ENCODE measurements at places on chromosomes 12 and 14. TPM values are rescaled to one million over a fixed set of nuclear protein-coding genes. Genes with fewer than 3 reads are reported as not detected.

Gene DAAM1
- 17.5 TPM for total RNA-seq

Gene KRT77
- total RNA-seq, result not detected

DNA sequence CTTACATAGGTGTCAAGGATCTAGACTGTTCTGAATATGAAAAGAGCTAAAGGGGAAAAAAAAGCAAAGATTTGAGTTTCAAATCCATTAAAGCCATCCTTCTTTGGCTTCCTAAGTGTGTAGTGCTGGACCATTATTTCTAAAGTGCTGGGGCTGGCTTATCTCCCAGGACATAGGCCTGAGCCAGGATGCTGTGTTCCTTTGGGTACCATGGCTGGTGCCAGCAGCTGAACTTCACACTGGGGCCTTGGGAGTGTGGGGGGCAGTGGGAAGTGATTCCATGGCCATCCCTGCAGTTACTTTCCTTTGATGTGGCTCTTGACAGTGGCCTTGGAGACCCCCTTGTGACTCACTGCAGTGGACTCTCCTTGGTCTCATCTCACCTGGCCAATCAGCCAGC is 20.8 kb downstream of the PRMT8 start:
- DNase-seq, result no peak

DNA sequence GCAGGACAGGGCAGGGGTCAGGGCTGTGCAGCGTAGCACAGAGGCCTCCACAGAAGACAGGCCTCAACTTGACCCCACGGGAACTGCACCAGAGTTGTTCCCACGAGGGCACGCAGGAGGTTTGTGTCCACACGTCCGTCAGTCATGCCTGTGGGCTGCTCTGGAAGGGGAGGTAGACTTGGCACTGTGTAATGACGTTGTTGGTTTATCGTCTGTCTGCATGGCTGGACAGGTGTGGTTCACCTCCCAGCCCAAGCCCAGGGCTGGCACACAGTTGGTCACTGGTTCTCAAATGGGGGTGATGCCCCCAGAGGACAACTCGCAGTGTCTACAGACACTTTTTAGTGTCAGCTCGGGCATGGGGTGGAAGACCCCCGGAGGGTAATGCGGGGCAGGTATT is 45.8 kb downstream of the CCNK start:
- H3K4me3 ChIP-seq, result no peak overlapping the region
- peaks cover 27% of the 10 kb centered on the region for H3K4me1 ChIP-seq
- H3K27ac ChIP-seq, result no peak overlapping the region
- no peak for DNase-seq

Measured in GM23248 (cell line).